ENCODE measurements at places on chromosomes 11 and 22.

GRCh38 chr11:93155738-93156137 lies 42.1 kb downstream of the SLC36A4 start:
- no peak for DNase-seq

GRCh38 chr11:8250981-8251615 lies 12.6 kb downstream of the LMO1 start:
- DNase-seq: peak; percentile 17

DNA sequence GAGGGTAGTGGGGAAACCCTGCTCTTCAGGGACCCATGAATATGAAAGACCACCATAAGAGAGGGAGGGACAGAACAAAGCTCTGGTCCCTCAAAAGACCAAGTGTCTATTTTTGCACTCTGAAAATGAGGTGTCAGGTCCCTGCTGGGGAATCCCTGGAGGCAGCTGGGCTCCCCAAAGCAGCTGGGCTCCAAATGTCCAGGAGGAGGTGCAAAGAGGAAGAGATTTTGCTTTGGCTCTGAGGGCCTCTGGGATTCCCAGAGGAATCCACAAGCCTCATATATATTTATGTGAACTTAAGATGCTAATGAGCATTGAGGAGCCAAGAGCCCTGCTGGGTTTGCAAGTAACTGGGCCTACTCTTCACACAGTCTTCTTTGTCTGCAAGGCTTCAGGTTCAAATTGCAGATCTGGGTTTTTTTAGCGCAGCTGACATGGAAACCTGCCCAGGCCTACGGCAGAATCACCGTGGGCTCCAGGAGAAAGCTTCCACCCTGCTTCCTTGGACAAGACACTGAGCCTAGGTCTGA lies 26.0 kb downstream of the CLMP start:
- no peak for DNase-seq

DNA sequence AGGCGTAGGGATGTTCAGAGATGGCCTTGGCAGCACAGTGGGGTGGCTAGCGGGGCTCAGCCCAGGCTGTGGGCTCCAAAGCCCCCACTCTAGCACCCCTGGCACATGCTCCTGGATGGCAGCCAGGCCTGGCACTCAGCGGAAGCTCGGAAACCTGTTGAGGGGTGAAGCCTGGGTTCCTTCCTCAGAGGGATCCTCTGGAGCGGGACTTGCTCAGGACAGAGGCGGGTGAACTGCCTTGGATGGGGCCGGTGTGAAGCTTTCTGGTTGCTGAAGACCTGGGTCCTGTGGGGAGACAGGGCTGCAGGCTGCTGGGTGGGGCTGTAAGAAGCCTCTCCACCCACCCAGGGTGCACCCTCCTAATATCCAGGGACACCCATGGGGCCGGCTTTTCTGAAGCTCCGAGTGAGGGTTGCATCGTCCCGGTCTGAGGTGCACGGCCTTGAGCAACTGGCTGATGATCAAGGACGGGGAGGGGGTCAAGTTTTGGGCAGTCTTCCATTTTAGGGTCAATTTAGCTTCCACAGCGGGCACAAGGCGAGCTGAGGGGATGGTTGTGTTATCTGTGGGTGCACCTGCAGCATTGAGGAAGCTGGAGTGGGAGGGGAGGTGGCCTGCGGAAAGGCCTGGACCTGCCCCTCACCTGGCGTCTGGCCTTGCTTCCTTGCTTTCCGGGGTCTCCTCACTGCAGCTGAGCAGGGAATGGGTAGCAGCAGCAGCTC lies 5.2 kb downstream of the MRGPRE start:
- no peak for DNase-seq

GRCh38 chr11:119169282-119169719 lies 776 bp downstream of the NLRX1 start:
- no peak for DNase-seq

GRCh38 chr11:78100676-78101472 lies 21.2 kb upstream of the NDUFC2 start:
- no peak for DNase-seq

DNA sequence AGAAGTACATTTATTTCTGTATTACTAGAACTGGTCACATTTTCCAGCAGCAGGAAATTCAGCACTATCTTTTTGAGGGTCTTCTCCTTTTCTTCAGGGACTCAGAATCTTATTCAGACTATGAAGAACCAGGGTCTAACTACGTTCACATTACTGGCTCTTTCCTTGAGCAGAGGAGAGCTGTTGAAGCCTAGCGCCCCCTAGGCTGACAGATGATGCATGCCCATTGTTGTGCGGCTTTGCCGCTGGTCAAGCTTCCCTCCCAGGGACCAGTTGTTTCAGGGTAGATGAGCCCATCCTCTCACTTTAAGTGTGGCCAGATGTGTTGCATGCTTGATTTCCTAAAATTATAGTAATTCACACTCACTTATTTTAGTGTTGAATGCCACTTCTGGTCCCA lies 168.2 kb upstream of the PDGFD start:
- no peak for DNase-seq

- DNase-seq: no peak
Measured at GRCh38 chr11:8747173-8747572, 64.6 kb downstream of the RPL27A start.

GRCh38 chr22:38852522-38852921 lies 8.7 kb upstream of the NPTXR start:
- no peak for DNase-seq

DNA sequence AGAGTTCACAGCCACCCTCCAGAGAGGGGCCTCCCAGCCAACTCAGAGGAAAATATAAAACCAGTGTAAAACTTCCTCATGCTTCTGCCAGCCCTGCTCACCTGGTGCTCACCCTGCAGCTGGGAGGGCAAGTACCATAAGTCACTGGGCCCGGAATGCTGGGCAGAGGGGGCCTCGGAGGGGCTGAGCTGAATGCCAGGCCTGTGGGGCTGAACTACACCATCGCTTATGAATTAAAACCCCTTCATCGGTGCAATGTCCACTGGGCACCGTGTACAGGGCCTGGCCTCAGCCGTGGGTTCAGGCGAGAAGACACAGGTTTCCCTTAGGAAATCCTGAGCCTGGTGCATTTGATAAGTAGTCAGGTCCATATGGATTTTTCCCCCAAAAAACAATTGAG lies 828.6 kb downstream of the TBC1D22A start:
- no peak for DNase-seq

DNA sequence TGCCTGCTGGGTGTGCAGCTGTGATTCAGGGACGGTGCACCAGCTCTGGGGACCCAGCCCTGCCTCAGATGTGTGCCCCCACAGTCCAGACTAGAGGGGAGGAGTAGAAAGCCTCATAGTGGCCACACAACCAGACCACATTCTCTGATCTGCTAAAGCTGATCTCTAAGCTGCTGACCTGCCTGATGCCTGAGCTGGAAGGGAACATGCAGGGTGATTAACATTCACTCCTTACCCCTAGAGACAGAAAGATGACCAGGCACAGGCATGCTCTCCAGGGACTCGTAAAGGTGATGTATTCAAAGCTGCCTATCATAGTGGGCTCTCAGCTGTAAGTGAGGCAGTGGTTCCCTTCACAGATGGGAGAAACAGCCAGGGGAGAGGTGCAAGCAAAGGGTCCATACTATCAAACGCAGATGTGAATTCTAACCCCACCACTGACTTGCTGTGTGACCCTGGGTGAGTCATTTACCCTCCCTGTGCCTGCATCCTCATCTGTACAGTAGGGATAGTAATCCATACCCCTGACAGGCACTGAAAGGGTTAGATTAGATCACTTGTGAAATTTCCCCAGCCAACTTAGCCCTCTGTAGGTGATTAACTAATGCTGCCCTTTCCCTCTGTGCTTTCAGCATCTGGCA lies 29.0 kb upstream of the LRRC32 start:
- DNase-seq: no peak

DNA sequence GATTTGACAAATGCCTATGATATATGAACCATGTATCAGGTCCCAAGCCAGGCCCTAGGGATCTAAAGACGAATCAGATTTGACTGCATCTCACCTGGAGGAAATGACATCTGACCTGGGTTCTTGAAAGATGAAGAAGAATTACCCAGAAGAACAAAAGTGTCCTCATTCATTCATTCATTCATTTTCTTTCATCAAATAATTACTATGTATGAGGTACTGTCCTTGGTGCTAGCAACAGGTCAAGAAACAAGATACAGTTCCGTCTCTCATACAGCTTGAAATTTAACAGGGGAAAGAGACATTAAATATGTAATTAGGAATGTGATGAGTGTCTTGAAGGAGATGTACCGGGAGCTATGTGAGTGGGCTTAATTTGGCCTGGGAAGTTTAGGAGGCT lies 1.8 kb upstream of the APBB1 start:
- DNase-seq: no peak

DNA sequence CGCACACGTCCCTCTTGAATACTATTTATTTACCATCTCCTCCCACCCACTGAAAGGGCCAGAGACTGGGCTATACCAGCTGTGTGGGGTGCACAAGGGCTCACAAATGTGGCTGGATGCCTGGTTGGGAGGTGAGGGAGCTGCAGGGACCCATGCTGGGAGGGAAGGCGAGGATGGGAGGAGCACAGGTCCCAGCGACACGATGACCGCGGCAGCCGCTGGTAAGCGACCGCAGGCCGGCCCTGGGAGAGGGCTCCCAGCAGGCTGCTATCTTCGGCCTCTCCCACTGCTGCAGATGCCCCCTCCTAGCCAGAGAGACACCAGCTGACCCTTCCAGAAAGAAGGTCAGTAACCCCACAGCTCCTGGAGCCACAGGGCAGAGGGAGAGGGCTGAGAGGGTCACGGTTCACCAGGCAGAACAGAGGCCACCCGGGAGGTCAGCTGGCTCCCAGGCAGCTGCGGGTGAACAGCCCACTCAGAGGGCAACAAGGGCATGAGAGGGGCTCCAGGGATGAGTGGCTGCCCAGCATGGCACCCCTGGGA lies 163.9 kb downstream of the CRYBB2 start:
- DNase-seq: no peak

DNA sequence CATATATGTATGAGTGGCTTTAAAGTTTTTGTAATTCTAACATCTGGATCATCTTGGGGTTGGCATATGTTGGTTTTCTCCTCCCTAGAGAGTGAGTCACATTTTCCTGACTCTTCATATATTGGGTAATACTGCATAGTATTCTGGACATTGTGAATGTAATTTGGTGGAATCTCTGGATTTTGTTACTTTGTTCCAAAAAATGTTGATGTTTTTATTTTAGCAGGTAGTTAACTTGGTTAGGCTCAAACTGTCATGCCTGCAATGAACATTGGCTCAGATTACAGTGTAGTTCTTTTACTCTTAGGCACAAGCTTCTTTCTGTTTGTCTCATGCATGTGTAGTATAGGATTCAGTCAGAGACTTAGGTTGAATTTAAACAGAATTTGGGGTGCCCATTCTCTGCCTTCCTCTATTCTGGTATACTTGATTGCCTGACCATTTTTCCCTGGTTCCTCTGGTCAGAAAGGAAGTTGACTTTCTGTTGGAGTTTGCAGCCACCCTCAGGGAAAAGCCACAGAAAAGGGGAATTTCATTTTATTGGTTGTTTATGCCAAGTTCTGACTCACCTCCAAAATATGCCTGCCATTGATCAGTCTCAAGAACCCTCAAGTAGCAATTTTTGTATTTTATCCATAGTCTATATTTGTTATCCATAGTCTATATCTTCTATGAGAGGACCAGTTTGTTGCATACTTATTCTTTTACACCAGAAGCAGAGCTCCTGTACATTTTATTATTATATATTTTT lies 151.7 kb downstream of the UVRAG start:
- DNase-seq: no peak

- no peak for DNase-seq
Measured at GRCh38 chr11:132944569-132944944, 587.7 kb downstream of the OPCML start.

DNA sequence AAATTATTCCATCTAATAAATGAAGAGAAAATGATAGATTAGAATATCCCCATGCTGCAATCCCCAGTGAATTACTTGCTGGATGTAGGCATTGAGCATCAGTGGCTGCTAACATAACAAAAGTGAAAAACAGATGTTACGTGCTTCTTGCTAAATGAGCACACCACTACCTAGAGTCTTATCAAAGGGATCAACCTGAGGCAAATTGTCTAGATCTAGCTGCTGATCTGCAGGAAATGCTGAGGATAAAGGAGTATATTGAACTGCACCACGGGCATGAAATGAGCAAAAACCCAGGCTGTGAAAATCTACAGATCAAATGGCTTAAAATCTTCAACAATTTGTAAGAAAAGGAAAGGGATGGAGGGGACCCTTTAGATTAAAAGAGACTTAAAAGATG lies 45.3 kb upstream of the SCUBE2 start:
- no peak for DNase-seq

GRCh38 chr11:107661656-107662055 lies 50.2 kb downstream of the SLN start:
- DNase-seq: no peak

GRCh38 chr11:33944693-33945424 lies 53.0 kb upstream of the LMO2 start:
- DNase-seq: no peak

Measured in omental fat pad (tissue), 4 donors.